ENCODE measurements at places on chromosomes 5 and 9. TPM values are rescaled to one million over a fixed set of nuclear protein-coding genes. Genes with fewer than 3 reads are reported as not detected.

RNF14 gene
- 40.4 TPM for total RNA-seq

FCN2 gene
- 1.4 TPM for total RNA-seq

CRB2 gene
- total RNA-seq = not detected

UBAP2 gene
- total RNA-seq = 52.5 TPM

SPATA31A3 gene
- not detected for total RNA-seq

DNM1 gene
- 4.3 TPM for total RNA-seq

PCDHGB5 gene
- total RNA-seq = 27.4 TPM

SUSD1 gene
- 2.6 TPM for total RNA-seq

SMIM32 gene
- not detected for total RNA-seq

FBP2 gene
- total RNA-seq = not detected

IL13 gene
- total RNA-seq = 0.80 TPM

FGD3 gene
- total RNA-seq = 9.2 TPM

RELL2 gene
- total RNA-seq = 7.3 TPM

PTGS1 gene
- 64.3 TPM for total RNA-seq

IGFBPL1 gene
- not detected for total RNA-seq

TAF11L5 gene
- not detected for total RNA-seq

SHOC1 gene
- total RNA-seq = 1.2 TPM

AQP7 gene
- total RNA-seq = 18.0 TPM

C5orf46 gene
- 104 TPM for total RNA-seq

All from suprapubic skin (tissue), 4 donors.